Stimulated activated CD4-positive, alpha-beta T cell treated with anti-CD3 and anti-CD28 coated beads, Interleukin-2, amount 100 ng/mL, for 24 hours (primary cell): ENCODE measurements at places on chromosomes 5 and 9.

DNA sequence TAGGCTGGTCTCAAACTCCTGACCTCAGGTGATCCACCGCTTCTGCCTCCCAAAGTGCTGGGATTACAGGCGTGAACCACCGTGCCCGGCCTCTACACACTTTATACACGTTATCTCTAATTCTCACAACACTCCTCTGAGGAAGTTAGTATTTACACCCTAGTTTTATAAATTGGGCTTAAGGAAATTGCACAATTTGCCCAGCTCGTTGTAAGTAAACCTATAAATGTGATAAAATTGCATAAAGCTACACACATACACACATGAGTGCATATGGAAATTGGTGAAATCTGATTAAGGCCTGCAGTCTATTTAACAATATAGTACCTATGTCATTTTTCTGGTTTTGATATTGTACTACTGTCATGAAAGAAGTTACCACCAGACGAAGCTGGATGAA lies 4.4 kb upstream of the SLC4A9 start:
- DNase-seq, result no peak

DNA sequence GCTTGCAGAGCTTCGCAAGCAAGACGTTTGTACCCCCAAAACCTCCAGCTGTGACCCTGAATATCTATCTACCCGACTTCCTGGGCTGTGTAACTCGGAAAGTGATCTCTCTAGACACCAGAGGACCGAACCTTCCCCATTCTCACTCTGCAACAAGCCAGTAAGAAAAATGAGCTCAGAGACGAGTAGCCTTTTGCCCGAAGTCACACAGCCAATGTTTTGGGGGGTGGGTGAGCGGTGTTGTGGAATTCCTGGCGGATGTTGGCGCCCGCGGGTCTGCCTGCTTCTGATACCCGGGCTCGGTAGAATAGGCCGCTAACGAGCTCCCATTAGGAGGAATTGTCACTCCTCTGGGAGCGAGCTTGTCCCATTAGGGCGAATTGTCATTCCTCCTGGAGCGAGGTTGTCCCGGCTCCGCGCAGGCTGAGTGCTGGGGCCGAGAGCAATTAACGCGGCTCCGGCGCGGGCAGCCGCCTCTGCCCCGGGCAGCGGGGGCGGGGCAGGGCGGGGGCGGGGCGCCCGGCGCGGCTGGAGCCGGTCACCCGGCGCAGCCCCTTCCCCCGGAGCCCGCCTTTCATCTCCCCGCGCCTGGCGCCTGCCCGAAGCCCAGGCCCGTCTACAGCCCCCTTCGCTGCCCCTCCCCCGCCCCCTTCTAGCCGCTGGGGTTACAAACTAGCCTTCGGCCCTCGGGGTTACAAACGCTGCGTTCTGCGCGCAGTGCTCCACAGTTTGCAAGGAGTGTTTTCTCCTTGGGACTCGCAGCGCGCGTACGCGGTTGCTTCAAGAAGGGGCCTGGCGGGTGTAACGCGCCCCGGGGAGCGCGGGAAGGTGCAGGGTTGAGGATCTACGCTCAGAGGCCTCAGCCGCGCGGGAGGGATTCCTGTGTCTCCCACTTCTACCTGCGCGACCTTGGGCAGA lies 3.5 kb upstream of the MSX2 start:
- DNase-seq, result no peak

DNA sequence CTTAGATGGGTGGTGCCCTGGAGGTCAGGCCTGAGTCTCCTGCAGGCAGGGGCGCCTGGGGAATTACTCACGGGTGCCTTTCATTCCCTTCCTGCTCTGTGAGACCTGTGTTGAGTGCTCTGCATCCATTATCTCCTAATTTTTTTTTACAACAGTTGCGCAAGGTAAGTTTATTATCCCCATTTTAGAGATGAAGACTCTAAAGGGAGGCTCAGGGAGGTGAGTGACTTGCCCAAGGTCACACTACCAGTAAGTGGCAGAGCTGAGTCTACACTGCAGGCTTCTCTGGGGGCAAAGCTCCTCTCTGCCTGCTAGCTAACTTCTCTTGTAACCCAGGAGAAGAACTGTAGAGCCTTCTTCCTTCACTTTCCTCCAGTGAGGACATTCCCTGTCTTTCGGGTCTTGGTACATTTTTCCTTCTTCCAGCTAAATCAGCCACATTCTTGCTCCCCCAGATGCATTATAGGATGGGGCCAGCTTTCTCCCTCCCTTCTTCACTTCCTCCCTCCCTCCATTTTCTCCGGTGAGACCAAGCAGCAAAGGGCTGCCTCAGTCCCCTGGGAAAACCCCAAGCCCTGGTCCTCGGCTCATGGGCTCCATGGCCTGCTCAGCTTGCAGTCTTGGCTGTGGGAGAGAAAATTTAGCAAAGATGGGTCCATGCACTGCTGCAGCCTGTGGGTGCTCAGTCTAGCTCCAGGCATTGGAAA lies 1.8 kb downstream of the PRR7 start:
- DNase-seq, result no peak

- no peak for DNase-seq
Measured at GRCh38 chr5:94969174-94969573, 315.7 kb downstream of the MCTP1 start.

DNA sequence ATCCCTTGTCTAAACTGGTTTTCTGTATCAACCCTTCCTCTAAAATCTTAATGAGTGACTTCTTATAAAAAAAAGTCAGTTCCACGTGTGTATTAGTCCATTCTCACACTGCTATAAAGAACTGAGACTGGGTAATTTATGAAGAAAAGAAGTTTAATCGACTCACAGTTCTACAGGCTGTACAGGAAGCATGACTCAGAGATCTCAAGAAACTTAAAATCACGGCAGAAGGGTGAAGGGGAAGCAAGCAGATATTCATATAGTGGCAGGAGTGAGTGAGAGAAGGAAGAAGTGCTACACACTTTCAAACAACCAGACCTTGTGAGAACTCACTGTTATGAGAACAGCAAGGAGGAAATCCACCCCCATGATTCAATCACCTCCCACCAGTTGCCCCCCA lies 307.8 kb upstream of the ARRDC3 start:
- no peak for DNase-seq

DNA sequence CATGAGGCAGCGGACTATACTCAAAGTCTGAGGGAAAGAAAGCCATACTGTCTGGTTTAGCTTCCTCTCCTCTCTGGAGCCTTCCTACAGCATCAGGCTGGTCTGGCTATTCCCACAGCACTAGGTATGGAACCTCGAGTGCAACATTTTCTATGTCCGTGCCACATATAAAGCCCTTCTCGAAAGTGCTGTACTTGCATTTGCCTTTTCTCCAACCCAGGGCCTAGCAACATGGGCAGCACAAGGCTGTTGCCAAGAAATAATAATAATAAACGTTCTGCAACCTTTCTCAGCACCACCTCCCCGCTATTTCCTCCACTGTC lies 804 bp downstream of the MED10 start:
- DNase-seq, result no peak

- DNase-seq, result no peak
Measured at GRCh38 chr5:36392186-36392585, 90.5 kb upstream of the RANBP3L start.

DNA sequence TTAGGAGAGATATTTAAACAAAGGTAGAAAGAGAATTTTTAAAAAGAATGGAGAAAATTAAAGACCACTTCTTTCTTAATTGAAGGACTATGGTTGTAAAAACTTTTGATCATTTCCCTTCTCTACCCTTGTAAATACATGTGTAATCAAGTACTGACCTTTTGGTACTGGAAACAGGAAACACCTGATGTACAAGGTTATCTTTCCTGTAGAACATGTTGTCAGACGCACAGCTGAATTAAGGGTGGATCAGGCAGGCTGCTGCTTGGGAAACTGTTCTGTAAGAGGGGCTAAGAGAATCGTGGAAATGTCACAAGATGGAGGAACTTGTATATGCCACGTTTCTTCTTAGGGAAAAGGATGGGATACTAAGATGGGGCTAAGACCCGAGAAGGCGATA lies 341.6 kb downstream of the ZNF608 start:
- DNase-seq, result no peak

DNA sequence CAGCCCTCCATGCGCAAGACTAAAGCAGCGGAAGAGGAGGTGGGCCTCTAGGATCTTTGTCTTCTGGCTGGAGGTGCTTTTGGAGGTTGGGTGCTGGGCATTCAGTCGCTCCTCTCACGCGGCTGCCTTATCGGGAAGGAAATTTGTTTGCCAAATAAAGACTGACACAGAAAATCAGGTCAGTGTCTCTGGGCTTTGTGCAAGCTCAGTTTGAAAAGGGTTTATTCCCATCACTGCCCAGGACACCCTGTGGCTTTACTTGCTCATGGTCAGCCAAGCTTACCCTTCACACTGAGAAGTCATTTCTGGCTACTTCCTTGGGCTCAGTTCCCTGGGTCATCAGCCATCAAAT lies 10.5 kb downstream of the SLC2A8 start:
- no peak for DNase-seq

DNA sequence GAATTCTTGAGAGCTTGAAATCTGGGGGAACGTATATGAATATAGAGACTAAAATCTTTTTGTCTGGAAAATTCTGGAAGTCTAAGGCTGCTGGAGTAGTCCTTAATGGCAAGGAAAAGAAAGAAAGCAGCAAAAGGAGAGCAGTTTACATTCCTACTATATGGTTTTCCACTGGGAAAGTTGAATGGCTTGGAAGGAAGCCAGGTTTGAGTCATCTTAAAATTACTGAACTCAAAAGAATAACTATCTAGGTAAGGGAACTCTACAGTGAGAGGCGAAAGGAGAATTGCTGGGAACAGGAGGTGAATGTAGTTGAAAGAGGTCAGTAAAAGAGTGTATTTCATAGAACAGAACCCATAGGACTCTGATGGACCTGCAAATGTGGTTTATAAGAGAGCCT lies 258.1 kb upstream of the EDIL3 start:
- DNase-seq, result no peak

GRCh38 chr9:95242613-95243012 lies 74.9 kb downstream of the FANCC start:
- no peak for DNase-seq

DNA sequence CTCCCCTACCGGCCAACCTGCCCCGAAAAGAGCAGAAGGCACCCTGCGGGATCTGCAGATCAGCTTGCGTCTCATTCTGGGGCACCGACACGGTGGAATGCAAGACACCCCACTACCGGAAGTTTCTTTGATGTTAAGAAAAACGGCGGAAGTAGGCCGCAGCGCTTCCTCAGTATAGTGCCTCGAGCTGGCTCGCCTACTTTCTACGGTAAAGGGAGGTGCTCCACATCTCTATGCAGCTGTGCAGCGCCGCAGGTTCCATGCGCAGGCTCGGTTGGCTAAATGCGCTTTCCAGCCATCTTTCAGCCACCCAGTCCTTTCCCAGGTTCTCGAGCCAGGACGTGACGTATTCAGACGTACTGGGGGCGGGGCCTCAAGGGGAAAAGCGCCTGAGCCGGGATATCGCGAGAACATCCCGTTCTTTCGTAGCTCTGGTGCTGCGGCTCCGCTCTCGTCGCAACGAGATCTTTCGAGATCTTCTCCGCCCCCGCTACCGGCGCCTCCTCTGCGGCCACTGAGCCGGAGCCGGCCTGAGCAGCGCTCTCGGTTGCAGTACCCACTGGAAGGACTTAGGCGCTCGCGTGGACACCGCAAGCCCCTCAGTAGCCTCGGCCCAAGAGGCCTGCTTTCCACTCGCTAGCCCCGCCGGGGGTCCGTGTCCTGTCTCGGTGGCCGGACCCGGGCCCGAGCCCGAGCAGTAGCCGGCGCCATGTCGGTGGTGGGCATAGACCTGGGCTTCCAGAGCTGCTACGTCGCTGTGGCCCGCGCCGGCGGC lies at the start of gene HSPA4:
TSS of gene HSPA4 (plus strand) at position 472 of the 775 bp plus-strand sequence. CDS start at position 710, 238 bp downstream.
- peak; percentile 98 for DNase-seq

- DNase-seq, result no peak
Measured at GRCh38 chr5:93117751-93118531, 463.1 kb downstream of the NR2F1-AS1 start.

DNA sequence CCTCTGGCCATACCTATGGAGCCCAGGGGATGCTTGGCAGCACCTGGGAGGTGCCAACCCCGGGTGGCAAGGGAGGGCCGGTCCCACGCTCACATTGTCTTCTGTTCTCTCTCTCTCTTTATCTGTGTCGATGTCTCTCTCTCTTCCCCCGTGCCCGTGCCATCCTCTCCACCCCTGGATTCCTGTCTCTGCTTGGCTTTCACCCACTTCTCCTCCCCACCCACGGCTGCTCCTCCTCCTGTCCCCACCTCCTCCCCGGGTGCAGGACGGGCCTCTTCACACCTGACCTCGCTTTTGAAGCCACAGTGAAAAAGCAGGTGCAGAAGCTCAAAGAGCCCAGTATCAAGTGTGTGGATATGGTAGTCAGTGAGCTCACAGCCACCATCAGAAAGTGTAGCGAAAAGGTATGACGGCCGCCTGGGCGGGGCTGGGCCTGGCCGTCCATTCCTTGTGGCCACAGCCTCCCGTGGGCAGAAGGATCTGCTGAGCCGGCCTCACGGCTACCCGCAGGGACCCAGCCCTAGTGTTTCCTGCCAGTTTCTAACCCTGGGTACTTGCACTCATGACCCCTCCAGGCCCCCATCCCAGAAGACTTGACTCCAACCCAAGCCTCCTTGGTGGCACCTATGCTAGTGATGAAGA lies 22.7 kb downstream of the DNM1 start:
- DNase-seq, result no peak

DNA sequence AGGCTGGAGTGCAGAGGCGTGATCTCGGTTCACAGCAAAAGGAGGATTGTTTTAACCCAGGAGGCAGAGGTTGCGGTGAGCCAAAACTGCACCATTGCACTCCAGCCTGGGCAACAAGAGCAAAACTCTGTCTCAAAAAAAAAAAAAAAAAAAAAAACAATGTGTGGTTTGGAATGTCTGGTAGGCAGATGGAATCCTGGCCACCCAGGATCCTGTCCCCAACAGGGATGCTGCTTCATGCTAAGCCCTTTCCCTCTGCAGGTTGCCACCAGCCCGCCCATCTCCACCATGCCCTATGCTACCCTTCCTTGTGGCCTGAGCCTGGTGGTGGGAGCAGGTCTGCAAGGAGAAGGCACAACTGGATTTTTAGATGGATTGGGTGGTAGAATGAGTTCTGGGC lies 129.7 kb upstream of the HAND1 start:
- DNase-seq, result no peak

DNA sequence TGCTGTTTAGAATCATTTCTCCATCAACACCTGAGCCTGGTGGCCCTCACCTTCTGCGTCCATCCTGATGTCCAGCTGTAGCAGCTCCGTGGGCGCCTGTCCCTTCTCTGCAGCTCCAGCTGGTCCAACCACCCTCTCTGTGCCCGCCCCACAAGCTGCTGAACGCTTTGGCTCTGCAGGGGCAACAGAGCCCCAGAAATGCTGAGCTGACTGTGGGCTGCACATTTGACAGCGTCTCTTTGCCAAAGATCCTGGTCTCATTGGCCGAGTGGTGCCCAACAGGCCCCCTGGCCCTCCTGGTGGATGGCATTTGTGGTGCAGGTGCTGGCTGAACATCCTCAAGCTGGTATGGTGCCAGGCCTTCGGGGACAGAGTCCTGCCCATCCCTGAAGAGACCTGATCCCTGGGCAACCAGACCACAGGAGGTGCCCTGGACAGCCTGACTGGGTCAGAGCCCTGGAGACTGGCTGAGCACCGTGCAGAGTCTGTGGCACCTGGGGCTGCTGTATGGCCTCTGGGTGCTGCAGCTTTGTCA lies 25.3 kb upstream of the CEP72 start:
- DNase-seq, result peak; percentile 13

GRCh38 chr5:38290028-38290653 lies 31.8 kb downstream of the EGFLAM start:
- no peak for DNase-seq

GRCh38 chr9:114409103-114409780 lies 21.5 kb upstream of the AKNA start:
- DNase-seq, result no peak
